Mammary epithelial cell (primary cell): ENCODE measurements at places on chromosomes 16 and 17. TPM values are rescaled to one million over a fixed set of nuclear protein-coding genes. Genes with fewer than 3 reads are reported as not detected.

DNA sequence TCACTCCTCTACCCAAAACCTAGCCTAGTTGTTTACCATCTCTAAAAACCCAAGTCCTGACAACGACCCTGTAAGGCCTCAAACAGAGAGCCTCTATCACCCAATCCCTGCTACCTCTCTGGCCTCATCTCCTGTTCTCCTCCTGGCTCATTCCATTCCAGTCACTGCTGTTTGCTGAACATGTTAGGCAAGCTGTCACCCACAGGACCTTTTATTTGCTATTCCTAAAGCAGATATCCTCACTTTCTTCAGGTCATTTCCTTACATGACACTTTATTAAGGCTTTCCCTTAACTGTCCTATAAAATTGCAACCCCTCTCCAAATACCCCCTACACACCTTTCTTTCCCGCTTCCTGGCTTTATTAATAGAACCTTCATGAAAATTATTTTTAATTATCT lies 85.1 kb downstream of the KANSL1 start:
- DNase-seq = no peak

- no peak for DNase-seq
These were observed 123.6 kb downstream of the MSI2 start for GRCh38 chr17:57379895-57380434.

GRCh38 chr16:78155791-78156345 lies 56.4 kb downstream of the WWOX start:
- DNase-seq = no peak

GRCh38 chr17:80331820-80332219 lies 71.2 kb downstream of the RNF213 start:
- DNase-seq = no peak

PFN1 gene
- 1,254 and 1,314 TPM in 2 replicates for total RNA-seq

DNA sequence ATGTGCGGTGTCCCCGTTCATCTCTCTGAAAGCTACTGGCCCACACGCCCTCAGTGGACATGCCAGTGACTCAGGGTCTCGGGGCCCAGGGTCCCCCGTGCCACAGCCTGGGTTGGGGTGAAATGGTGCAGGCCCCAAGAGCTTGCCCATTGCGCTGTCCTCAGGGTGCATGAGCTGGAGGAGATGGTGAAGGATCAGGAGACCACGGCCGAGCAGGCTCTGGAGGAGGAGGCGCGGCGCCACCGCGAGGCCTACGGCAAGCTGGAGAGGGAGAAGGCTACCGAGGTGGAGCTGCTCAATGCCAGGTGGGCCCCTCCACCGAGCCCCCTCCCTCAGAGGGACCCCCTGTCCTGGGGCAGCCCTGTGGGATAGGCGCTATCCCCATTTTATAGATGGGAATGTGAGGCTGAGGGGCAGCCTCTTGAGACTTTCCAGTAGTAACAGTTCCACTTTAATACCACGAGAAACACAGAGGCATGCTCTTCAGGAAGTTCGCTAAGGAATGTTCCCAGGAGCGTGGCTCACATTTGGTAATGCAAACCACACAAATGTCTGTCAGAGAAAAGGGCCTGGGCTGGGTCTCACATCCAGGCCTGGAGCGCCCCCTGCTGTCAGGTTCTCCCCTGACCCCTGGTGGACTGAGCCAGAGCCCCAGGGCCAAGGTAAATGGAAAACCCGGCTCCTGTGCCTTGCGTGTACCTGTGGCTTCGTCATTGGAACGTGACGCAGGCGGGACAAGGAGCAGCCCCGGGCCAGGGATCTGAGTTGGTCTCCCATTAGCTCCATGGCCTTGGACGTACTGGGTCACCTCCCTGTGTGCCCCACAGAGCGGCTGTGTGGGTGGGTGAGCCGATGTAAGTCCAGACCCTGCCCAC lies 133.7 kb downstream of the RAB11FIP4 start:
- peak; percentile 81 for DNase-seq

DNA sequence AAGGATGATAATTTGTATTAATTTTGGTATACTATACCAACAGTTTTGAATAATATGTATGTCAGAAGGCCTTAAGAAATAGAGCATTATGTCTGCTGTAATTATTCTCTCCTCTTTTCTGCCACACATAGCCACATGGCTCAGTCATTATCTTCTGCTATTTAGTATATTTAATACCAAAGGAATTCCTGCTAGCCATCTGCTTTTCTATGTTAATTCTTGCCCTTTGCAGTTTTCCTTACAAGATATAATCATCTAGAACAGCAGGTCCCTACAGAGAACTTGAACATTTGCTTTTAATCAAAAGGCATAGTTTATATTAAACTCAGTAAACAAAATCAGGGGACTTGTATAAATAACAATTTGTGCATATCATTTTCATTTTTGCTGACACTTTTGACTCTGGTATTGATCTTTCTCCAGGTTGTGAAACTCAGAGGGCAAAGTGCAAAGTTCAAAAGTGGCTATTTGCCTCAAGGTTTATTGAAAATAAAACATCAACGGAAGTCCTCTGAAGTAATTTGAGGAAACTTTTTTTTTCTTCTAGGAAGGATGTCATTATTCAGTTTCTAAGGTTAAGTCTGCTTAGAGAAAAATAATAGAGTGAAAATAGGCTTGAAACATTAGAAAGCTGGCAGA lies 702.0 kb downstream of the KCNJ2 start:
- no peak for DNase-seq

GRCh38 chr17:65029605-65030336 lies 26.8 kb downstream of the GNA13 start:
- DNase-seq = no peak

CLUH gene
- total RNA-seq = 64.1 and 97.0 TPM in 2 replicates

GRCh38 chr16:27446721-27447120 lies 44.7 kb downstream of the IL21R start:
- no peak for DNase-seq

ZNF785 gene
- total RNA-seq = 6.8 and 7.6 TPM in 2 replicates

CDK5R1 gene
- 2.4 and 4.9 TPM in 2 replicates for total RNA-seq

NPIPA5 gene
- 1.5 TPM for total RNA-seq

CCDC154 gene
- 0.17 TPM for total RNA-seq

OR3A3 gene
- not detected for total RNA-seq
